ENCODE measurements at places on chromosomes 5 and 9.

- no peak for DNase-seq
Observed at GRCh38 chr9:116543731-116544400, 143.2 kb upstream of the TRIM32 start.

GRCh38 chr5:179346875-179347274 is 1.6 kb upstream of the ADAMTS2 start:
- no peak for DNase-seq

DNA sequence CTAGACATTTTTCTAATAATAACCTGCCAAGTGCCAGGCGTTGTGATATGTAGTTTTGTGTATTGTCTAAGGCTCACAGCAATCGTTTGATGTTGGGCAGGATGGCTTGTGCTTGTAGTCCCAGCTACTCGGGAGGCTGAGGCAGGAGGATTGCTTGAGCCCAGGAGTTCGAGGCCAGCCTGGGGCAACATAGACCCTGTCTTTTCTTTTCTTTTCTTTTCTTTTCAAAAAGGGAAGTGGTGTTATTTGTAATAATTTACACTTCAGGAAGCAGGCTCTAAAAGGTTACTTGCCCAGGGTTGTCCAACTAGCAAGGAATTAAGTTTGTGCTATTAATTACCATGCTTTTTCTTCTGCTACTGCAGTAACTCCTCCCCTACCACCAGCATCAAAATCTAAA is 3.2 kb downstream of the ZNF131 start:
- DNase-seq: no peak

GRCh38 chr9:114965564-114965963 is 35.2 kb upstream of the TNFSF8 start:
- DNase-seq: no peak

DNA sequence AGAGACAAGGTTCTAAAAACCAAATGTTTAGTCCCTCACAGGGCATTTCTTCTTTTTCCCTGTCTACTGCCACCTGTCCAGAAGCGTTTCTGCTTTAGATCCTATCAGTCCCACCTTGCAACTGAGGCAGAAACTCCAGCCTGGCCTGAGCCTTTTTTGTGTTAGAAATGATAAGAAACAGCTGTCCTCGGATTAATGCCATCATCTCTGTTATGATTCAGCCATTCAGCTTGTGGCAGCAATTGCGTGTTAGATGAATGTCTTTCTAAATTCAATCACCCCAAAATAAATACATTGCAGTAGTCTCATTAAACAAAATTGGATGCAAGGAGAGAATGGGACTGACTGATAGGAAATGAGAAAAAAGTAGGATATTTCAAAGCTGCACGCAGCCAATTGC is 28.3 kb upstream of the FRMPD1 start:
- DNase-seq: no peak

DNA sequence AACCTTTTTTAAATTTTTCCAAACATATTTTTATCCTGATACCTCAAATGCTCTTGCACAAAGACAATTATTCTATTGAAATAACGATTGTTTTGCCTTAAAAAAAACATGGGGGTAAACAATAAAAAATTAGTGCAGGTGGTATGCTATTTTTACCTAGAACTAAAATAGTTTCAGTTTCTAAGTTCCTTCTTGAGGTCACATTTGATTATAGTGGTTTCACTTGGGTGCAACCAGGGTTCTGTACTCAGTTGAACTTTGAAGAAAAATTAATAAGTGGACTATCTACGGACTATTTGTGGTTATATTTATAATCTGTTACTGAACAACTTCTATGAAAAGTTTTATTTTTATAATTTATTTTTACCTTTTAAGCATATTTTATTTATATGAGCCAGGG is 387.1 kb upstream of the IZUMO3 start:
- no peak for DNase-seq

DNA sequence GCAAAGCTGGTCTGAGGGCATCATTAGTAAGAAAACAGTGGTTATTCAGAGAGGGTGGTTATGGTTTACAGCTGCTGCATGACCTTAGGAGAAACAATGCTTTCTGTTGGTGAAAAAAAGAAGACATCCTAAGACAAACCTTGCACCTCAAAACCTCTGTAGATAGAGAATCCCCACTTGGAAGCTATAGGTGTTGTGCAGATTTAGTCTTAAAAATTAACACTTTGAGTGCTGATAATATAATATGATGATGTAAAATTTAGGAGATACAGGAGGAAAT is 1.4 kb upstream of the PTTG1 start:
- no peak for DNase-seq

GRCh38 chr9:112757282-112757883 is 6.8 kb downstream of the SNX30 start:
- DNase-seq: peak; percentile 41

DNA sequence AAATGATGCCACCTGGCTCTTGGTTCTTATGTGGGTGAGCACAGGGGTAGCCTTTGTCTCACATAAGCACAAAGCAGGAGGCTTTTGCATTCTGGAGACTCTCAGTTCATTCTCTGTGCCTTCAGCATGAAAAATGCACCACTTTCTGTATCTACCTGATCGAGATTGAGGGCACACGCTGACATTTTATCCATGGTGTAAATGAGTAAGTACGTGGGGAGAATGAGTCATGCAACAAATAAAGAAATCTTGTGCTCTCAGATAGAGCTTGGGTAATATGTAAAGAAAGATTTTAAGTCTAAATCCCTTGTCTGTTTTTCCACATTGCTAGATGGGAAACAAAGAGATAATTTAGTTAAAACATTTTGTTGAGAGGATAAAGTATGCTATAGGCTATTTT is 607.2 kb upstream of the WWC1 start:
- DNase-seq: no peak

- peak; percentile 83 for DNase-seq
Observed at GRCh38 chr5:124669956-124670721, 76.3 kb downstream of the ZNF608 start.

DNA sequence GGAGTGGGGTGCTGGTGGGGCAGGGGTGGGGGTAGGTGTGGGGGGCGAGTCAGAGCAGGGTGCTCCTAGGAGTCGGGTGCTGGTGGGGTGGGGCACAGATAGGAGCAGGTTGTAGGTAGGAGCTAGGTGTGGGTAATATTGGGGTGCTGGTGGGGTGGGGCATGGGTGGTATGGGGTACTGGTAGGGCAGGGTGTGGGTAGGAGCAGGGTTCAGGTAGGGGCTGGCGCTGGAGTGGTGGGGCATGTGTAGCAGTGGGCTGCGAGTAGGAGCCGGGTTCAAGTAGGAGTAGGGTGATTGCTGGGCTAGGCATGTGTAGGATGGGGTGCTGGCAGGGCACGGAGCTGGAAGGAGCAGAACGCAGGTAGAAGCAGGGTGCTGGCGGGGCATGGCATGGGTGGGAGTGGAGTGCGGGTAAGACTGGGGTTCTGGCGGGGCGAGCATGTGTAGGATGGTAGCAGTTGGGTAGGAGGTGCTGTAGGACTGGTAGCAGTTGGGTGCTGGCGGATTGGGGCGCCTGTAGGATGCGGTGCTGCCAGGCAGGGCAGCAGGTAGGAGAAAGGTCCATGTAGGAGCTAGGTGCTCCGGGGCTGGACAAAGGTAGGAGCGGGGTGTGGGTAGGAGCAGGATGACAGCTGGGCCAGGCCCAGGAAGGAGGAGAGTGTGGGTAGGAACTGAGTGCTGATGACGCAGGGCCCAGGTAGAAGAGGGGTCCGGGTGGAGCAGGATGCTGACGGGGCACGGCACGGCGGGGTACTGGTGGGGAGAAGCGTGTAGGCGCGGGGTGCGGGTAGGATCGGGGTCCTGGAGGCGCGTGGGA is 105.5 kb upstream of the SIMC1 start:
- no peak for DNase-seq

- no peak for DNase-seq
Observed at GRCh38 chr5:32834251-32834650, 123.1 kb downstream of the NPR3 start.

DNA sequence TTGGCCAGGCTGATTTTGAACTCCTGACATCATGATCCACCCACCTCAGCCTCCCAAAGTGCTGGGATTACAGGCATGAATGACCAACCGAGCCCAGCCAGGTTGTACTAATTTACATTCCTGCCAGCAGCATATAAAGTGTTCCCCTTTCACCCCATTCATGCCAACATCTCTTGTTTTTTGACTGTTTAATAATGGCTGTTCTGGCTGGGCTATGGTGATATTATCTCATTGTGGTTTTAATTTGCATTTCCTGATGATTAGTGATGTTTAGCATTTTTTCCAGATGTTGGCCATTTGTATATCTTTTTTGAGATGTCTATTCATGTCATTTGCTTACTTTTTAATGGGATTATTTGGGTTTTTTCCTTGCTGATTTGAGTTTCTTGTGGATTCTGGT is 87.3 kb downstream of the INVS start:
- no peak for DNase-seq

DNA sequence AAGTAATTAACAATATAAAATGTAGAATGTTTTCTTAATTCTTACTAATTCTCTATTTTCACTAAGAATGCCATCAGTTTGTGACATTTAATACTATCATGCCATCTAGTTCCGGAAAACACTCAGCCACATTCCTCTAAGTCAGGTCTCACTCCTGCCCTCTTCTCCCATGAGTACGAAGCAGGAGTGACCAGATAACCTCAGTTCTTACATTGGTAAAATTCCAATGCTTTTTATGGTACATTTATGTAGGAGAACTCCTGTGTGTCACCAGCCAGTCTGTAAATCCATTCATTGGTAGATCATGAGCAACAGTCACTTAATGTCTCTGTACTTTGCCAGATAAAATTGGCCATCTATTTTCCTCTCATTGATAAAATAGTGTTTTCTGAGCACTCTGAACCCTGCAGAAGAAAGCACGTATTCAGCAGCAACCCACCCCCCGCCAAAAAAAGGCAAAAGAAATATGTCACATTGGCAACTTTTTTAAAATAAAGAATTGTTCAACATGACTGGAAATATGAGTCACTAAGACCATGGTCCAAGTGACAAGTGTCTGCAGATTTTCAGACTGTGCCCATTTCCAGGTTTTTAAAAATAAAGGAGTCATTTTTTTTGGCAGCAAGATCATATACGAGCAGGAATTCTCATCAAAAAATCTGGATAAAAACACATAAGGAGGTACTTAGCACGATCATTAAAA is 11.8 kb downstream of the GLIS3 start:
- no peak for DNase-seq
